Lower lobe of right lung (tissue), 2 donors: ENCODE measurements at places on chromosomes 3 and 15.

DNA sequence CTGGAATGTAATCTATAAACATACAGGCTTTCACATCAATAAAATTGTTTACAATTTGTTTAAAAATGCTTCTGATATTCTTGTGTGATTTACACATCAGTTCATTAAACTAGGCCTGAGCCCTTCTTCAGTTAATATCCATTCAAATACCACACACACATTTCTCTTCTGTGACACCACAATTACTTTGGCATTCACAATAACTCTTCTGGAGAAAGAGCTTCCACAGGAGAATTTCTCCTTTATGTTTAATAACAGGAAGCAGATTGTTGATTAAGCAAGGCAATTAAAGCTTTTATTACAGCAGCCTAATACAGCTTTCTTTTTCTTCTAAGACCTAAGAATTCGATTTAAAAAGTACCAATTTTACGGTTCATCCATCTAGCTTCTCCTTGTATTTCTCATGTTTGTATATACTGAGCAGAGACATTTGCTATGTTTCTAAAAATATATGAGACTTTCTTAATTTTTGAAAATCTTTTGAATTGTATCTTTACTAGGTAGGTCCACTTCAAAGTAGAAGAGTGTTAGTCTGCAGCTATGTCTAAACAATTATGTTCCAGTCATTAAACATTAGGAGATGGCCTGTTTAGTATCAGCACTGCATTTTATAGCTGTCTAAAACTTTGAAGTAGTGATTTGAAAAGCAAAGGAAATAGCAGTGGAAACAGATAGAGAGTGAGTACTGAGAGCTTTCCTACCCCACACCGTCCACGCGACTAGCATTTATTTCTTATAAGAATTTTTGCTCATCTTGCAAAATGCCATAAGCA lies 511.1 kb upstream of the UBE2E2 start:
- no peak for DNase-seq

DNA sequence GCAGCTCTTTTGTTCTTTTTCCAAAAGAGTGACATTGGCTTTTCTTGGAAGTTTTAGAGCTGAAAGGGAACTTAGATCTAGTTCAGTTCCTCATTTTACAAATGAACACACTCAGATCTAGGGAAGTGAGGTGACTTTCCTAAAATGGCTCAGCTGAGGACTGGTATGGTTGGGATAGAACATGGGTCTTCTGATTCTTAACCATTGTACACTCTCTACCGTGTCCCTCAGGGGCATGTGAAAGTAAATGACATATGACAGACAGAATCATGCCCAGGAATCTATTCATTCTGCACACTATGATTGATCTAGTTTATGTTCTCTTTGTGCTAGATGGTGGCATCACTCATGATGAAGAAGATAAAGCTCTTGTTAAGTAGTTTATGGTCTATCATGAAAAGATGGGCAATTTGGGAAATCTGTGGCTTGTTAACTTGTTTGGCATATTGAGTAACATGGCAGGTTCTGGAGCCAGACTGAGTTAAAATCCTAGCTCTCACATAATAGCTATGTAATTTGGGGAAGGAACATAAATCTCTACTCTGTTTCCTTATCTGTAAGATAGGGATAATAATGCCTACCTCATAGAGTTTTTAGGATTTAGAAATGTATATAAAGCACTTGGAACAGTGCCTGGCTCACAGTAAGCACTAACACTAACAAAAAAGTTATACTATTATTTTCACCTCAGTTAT lies 30.9 kb downstream of the UBE2E1 start:
- DNase-seq = no peak

DNA sequence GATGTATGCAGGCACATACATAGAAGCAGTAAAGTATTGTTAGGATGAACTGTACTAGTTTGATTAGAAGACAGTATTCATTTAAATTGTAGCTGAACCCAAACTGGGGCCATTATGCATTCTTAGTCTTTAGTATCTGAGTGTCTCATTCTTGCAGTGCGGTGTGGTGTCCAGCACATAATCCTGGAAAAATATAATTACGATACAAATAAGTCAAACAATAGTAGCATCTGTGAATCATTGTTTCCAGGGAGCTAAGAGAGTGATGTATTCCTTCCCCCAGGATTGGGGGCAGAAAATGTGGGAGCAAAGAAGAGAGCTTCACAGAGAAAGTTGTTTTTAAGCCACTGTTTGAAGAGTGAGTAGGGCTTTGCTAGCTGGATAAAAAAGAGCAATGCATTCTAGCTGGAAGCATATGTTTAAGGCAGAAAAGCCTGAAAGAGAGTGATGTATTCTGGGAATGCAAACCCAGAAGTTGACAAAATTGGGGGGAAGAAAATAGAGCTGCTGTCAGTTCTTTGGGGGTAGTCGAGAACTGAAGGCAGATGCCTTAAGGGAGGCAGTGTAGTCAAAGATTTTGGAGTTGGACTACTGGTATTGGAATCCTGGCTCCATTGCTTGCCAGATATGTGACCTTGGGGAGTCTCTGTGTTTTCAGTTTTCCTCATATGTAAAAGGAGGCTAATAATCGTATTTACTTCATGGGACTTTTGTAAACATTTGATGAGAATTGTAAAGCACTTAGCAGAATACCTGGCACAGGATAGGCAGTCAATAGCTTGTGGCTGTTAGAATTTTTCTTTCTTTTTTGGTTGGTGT lies 14.1 kb downstream of the SLMAP start:
- no peak for DNase-seq

GRCh38 chr3:66432767-66433521 lies 67.9 kb downstream of the LRIG1 start:
- no peak for DNase-seq

GRCh38 chr15:64024172-64025050 lies 21.9 kb downstream of the DAPK2 start:
- DNase-seq = no peak

DNA sequence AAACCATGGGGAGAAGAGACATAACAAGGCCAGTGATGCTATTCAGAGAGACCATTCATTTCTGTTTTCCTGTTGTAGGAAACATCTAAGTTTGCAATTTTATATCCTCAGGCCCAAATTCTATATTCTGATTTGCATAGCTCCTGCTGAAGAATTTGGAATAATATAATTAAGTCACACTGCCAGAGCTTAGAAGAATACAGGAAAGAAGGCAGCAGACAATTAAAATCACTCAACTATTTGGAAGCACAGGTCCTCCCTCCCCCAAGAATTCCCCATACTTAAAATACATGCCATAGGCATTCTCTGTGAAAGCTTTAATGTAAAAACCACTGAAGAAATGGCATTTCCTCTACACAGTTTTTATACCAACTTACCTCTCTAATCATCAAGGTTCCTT lies 66.9 kb upstream of the SLC2A2 start:
- DNase-seq = no peak

DNA sequence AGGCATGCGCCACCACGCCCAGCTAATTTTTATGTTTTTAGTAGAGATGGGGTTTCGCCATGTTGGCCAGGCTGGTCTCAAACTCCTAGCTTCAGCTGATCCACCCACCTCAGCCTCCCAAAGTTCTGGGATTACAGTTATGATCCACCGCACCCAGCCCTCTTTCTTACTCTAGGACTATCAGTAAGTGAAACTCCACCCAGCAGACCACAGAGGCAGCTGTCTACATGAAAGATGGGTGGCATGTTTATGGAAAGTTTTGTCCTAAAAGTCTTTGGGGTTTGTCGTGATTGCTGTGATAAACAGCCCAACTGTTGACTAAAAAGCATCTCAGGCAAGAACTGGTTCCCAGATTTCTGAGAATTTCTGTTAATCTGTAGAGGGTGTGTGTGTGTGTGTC lies 10.9 kb downstream of the ARL6IP5 start:
- no peak for DNase-seq

DNA sequence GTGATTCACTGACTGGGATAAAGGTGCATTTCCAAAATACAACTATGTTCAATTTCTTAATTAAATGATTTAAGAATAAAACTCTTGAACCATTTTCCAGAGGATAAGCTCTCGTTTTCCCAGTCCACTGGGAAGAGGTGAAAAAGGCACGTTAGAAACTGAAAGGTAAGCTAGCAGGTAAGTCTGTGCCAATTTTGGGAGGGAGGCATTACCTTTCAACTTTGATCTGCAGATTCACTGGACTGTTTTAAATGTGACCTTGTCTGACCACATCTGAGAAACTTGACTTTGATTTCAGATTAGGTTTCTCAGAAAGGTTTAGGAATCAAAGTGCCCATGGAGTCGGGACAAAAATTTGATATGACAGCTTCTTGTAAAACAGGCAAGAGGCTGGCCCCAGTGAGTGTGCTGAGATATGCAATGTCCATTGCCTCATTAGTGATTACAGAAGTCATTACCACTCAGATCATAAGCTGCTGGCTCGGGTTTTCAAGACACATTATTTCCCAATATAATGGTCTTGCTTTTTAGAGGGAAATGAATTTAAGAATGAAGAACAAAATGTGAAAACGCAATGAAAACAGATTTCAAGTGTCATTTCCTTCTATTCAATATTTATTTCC lies 118.8 kb downstream of the ADAMTS9 start:
- no peak for DNase-seq

- DNase-seq = no peak
These were observed 79.4 kb upstream of the THBS1 start for GRCh38 chr15:39501366-39502081.

GRCh38 chr3:84904212-84904611 lies 54.6 kb upstream of the CADM2 start:
- no peak for DNase-seq

GRCh38 chr15:65287520-65287855 lies 805 bp upstream of the PARP16 start:
- DNase-seq = no peak

DNA sequence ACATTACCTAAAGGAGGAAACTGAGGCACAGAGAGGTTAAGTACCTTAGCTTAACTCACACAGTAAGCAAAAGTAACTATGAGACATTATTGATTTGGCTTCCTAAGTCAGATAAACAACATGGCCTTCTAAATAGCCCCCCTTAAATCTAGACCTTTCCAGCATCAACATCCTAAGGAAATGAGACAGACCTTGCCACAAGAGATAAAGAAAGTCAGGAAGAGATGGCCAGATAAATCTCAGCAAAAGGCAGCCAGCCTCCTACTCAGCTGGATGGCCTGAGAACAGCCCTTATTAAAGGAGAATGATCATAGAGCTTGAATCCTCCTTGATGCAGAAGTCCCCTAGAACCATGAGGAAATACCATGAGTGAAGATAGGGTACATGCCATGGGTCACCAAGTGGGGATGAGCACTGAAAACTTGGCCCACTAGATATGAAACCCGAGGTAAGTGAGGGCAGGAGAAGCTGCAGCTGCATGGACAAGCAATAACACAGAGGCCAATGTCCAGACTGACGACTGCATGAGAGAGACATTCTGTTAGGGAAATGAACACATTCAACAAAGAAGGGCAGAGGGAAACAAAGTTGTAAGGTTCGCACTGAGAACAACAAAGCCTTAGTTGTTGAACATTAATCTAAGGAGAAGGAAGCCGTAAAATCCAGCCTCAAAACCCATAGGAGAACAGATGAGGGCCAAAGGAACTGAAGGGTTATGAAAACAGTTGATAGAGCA lies 69.6 kb downstream of the ZIC4 start:
- DNase-seq = no peak

DNA sequence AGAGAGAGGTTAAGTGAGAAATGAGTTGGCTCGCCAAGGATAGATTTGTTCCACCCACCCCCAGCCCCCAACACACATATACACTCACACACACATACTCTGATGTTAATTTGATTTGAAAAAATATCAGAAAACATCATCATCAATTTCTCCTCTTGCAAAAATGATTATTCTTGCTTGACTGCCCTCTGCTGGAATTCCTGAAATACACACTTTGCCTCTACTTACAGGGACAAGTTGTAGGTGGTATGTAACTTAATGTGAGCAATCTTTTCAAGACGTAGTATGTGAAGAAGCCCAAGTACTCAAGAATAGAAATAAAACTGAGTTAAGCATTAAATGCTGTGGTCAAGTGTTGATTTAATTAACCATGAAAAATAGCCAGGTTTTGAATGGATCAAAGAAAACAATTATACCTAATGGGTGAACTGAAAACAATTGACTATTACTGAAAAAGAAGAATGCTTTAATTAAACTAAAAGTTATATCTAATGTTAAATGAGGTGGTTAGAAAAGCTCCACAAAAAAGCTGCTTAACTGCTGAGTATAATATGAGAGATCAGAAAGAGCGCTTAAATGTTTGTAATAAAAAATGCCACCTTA lies 46.6 kb upstream of the MDFIC2 start:
- DNase-seq = no peak

DNA sequence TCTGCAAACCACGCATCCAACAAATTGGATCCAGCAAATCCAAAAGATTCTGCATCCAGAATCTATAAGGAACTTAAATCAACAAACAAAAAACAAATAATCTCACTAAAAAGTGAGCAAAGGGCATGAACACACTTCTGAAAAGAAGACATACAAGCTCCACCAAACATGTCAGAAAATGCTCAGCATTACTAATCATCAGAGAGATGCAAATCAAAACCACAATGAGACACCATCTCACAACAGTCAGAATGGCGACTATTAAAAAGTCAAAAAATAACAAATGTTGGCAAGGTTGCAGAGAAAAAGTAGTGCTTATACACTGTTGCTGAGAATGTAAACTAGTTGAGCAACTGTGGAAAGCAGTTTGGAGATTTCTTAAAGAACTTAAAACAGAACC lies 21.6 kb upstream of the SLC25A36 start:
- DNase-seq = no peak

DNA sequence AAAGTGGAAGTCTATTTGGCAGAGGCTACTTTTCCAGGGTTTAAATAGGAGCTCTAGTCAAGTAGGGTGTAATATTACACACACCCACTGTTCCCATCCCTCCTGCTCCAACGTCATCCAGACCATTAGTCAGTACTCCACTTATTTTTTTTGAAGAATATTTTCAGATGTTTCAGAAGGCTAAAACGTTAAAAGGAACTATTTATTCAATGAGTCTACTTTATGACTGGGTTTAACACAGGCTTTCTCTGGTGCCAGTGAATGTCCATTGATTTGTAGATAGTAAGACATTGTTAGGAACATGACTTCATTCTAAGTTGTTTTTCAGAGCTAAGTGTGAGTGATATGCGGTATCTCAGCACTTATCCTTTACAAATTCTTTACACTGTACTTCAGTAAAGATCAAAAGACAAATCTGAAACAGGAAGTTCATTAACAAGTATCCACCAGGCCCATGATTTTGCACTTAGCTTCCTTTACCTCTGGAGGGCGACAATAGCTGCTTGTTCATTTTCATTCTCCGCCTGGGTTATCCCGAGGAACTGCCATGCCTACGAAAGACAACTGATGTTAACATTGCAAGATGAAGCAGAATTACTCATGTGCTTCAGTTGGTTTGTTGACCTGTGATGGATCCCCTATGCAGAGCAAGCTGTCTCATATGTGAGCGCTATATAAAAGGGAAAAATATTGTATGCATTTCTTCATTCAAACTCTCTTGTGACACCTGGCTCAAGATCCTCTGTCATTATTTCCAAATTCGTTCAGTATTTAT lies 158.7 kb downstream of the USP13 start:
- DNase-seq = no peak

- DNase-seq = no peak
These were observed 25.9 kb upstream of the FBN1 start for GRCh38 chr15:48671103-48672022.

- DNase-seq = no peak
These were observed 443.8 kb upstream of the TGFBR2 start for GRCh38 chr3:30162579-30162978.
